ENCODE measurements at places on chromosomes 4 and X.

GRCh38 chr4:141047228-141047884 lies 85.9 kb downstream of the RNF150 start:
- no peak for DNase-seq

- DNase-seq = no peak
These were observed 347.8 kb downstream of the ANK2 start for GRCh38 chr4:113397114-113397701.

GRCh38 chr4:120198411-120198810 lies 131.8 kb upstream of the MAD2L1 start:
- DNase-seq = no peak

DNA sequence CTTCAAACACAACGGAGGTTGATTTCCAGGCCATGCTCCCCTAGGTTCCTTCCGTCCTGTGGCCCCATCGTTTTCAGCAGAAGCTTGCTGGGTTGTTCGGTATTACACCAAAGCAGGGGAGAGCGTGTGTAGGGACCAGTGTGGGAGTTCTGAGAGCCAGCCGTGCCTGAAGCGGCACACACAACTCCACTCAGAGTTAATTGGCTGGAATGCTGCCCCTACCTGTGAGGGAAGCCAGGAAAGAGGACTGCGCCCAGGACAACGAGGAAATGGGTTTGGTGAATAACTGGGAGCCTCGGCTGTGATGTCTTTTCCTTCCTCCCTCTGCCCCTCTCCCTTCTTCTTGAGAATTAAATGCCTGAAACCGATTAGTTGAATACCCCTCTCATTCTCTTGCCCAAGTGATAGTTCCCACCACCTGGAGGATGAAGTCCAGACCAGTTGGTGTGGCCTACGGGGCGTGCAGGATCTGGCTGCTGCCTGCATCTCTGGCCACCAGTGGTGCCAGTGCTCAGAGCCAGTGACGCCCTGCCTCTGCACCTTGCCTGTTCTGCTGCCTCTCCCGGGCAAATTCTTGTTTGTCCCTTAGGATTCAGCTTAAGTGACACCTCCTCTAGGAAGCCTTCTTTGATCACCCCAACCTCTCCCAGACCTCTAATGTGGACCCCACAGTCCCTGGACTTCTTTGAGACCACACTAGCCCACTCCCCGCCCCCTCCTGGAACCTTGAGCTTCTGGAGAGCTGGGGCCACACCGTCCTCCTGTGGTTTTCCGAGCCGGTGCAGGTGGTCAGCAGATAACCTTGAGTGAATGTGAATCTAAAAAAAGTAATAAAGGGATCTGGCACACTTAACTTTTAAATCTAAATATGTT lies 33.6 kb downstream of the TBC1D14 start:
- DNase-seq = no peak

DNA sequence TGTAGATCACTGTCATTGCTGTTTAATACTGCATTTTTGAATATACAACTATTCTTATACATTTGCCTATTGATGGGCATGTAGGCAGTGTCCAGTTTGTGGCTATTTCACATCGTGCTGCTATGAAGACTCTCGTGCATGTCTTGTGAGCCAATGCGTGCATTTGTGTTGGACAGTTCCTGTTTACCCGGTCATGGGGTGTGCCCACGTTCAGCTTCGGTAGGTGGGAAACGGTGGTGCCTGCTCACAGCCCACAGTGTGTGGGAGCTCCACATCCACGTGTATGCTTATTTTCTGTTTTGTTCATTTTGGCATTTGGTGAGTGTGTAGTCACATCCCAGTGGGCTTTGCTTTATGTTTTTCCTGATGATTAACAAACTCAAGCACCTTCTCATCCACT lies 19.7 kb upstream of the RNF212 start:
- no peak for DNase-seq

- no peak for DNase-seq
These were observed 6.2 kb downstream of the CSF2RA start for GRCh38 chrX:1274786-1275185.

DNA sequence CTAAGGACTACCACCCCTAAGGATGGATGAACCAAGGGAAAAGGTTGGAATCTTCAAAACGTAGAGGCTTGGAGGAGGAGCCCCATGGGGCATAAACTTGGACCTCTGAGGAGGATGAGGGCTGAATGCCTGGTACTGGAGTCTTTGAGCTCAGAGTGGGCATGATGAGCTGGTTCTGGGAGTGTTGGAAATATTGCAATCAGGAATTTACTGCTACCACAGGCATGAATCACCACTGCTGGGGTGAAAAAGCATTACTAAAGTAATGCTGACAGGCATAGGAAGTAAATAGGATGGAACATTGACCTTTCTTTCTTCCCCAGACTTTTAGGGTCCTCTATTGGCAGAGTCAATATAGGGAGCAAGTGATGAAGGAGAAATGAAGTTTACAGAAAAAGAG lies 105.8 kb upstream of the RPS6KA3 start:
- DNase-seq = no peak

GRCh38 chr4:83558059-83558653 lies 22.2 kb downstream of the GPAT3 start:
- DNase-seq = no peak

Data from NCI-H2107 (cell line).